ENCODE measurements at places on chromosomes 5 and 9.

DNA sequence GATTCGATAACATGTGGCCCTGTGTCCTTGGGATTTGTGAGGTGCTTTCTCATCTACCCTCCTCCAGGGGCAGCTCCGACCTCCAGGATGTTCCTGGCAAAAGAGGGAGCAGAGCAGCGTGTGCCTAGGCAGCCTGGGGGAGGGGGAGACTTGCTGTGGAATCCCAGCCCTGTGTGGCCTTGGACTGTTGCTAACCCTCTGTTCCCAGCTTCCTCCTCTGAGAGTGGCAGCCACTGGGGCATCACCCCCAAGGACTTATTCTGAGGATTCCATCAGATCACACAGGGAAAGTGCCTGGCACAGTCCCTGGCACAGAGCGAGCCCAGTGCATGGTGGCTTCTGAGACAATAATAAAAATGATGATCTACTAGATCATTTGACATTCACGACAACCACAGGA, 265.1 kb upstream of the MVB12B start:
- no peak for DNase-seq

DNA sequence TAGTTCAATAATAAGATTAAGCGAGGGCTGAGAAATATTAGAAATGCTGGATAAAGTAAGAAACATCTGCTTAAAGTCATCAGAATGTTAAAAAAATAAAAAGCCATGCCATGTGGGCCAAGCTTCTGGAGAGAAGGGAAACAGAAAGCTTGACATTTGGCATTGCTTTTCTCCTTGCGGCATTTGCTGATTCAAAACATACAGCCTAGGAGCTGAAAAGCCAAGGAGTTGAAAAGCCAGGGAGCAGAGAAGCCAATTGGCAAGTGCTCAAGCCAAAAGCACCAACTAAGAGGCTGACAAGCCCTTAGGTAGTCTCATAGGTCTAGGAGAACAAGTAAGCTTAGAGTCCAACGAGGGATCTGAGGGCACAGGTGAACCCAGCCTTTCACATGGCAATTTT, 754.3 kb downstream of the TLE4 start:
- no peak for DNase-seq

DNA sequence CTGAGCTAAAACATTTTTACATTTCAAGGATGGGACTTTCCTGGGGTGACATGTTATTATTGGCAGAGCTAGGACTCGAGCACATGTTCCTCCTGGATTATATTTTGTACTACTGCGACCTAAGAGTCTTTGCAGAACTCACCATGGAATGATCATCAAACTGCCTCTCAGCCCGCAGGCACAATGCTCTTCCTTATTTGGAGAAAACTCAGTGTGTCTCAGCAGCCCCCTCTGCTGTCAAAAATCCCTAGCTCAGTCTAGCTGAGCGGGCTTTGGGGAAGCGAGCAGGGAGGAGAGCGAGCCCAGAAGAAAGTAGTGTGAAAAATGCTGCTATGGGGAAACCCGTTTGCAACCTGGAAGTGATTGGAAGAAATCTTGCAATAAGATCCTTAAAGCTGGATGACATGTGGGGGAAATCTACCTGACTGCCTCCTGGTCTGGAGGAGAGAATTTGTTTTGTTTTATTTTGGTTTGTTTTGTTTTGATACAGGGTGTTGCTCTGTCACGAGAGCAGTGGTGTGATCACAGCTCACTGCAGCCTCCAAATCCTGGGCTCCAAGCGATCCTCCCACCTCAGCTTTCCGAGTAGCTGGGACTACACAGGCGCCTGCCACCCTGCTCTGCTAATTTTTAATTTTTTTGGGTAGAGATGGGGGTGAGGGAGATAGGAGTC, 89.9 kb upstream of the CLINT1 start:
- DNase-seq = peak; percentile 69

- DNase-seq = no peak
Measured at GRCh38 chr5:41109186-41109585, 38.0 kb upstream of the MROH2B start.
